ENCODE measurements at places on chromosomes 7 and 10. TPM values are rescaled to one million over a fixed set of nuclear protein-coding genes. Genes with fewer than 3 reads are reported as not detected.

Gene SFTPA2
- not detected for total RNA-seq

GRCh38 chr10:24453404-24453830 lies 244.5 kb downstream of the KIAA1217 start:
- DNase-seq = no peak

Gene MINDY4
- 3.8 TPM for total RNA-seq

DNA sequence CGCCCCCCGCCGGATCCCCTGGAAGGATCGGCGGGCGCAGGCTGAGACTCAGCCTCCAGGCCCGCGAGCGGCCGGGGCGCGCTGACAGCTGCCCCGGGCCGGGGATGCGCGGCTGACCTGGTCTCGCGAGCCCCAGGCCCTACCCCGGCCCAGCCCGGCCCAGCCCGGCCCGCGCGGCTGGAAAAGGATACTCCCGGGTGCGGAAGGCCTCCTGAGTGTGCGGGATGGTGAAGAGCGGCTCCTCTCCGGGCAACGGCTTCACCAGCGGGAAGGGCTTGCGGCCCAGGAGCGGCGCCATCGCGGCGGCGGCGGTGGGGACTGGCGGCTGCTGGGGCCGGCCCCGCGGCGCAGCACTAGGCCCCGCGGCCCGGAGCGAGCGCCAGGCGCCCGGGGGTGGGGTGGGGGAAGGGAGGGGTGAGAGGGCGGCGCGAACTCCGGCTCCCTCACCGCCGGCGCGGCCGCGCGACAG lies 423 bp downstream of the BAZ1B start:
- peak; percentile 74 for DNase-seq

Gene IKZF5
- total RNA-seq = 12.9 TPM

Gene H2BK1
- total RNA-seq = not detected

- DNase-seq = no peak
These were observed 13.2 kb downstream of the HDAC9 start for GRCh38 chr7:18508443-18509427.

Gene DNAJC2
- total RNA-seq = 13.9 TPM

Gene CUZD1
- 0.16 TPM for total RNA-seq

DNA sequence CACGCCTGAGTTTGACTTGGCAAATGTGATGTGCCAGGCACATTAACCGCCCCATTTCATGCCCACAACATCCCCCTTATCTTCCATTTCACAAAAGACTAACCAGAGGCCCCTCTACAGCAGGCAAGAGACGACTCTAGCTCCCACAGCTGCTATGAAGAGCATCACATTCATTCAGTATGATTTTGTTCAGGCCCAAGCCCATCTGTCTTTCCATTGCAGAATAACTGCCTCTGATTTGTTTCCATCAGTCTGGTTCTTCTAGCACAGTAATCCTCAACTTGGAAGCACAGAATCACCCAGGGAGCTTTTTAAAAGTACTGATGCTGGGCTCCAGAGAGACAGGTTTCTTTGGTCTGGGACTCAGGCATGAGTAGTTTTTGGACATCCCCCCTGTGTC lies 169.7 kb downstream of the NEURL1 start:
- DNase-seq = no peak

GRCh38 chr7:24521917-24522623 lies 51.2 kb upstream of the PALS2 start:
- no peak for DNase-seq

- no peak for DNase-seq
These were observed 24.8 kb upstream of the DLD start for GRCh38 chr7:107865956-107866775.

DNA sequence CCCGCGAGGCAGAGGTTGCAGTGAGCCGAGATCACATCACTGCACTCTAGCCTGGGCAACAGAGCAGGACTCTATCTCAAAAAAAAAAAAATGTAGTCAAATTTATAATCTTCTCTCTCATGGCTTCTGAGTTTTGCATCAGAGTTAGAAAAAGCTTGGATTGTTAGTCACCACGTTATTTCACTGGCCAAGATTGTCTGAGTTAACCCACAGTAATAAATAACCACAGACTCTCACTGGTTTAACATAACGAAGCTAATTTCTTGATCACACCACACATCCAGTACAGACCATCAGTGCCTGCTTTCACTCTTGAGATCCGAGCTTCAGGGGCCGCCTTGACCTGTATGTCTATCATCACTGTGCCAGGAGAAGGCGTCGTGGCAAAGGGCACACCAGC lies 116.8 kb upstream of the JCAD start:
- DNase-seq = no peak

Gene MEIG1
- not detected for total RNA-seq

Gene RBM17
- total RNA-seq = 56.1 TPM

DNA sequence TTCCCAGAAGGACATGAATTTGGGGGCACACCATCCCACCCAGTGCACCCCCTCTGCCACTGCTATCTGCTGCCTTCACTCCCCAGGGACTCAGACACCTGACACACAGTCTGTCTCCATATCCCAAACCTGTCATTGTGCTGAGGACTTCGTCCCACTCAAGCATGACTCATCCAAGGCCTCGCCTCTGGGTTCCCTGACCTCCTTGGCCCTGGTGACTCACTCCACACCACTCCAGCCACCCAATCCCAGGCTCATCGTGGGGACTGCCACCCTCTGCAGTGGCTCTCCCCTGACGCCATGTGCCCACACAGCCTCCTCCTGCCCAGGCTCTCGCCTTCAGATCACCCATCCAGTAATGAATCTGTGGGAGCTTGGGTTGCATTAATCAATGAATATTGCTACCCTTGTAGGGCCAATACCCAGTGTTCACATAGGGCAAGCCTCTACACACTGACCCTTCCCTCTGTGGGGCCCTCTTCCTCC lies 6.6 kb upstream of the INSIG1 start:
- no peak for DNase-seq

DNA sequence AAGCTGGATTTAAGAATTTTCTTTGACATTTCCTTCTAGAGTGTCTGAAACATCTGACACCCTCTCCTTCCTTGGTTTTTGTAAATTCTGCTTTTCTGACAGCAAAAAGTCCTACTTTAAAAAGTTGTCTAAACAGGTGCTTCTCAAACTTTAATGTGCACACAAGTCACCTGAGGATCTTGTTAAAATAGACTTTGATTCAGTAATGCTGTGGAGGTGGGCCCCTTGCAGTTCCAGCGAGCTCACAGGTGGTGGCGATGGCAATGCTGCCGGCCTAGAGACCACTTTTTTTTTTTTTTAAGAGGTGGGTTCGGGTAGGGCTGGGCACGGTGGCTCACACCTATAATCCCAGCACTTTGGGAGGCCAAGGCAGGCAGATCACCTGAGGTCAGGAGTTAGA lies 77.1 kb downstream of the ABCC2 start:
- DNase-seq = no peak

Gene TBC1D12
- 4.4 TPM for total RNA-seq

Gene AKR1D1
- total RNA-seq = not detected

GRCh38 chr10:11535346-11535959 lies 76.0 kb downstream of the USP6NL start:
- no peak for DNase-seq

Gene PRKCQ
- 0.16 TPM for total RNA-seq

DNA sequence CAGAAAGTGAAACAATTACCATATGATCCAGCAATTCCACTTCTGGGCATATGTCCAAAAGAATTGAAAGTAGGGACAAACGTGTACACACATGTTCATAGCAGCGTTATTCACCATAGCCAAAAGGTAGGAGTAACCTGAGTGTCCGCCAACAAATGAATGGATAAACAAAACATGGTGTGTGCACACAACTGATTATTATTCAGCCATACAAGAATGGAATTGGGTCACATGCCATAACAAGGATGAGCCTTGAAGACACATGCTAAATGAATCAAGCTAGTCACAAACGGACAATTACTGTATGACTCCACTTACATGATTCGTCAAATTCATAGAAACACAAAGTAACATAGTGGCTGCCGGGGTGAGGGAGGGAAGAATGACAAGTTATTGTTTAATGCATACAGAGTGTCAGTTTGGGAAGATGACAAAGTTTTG lies 4.1 kb upstream of the OIT3 start:
- no peak for DNase-seq

Gene KDM7A
- total RNA-seq = 8.2 TPM

DNA sequence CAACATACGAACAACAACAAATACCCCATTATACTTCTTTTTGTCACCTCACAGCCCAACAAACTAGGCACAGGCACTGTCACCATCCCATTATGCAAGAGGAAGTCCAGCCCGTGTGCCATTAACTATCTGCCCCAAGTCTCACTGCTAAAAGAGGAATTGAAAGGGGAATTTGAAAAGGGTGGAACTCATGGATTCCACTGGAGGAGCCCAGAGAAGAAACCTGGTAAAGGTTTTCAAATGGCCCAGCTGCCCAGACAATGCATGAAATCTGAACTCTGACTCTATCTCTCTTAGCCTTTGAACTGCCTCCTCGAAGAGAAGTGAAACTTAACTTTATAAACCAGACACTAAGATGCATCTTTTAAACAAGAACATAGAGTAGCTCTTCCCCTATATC lies 130.0 kb downstream of the PLXNA4 start:
- DNase-seq = no peak

Gene TRPV6
- not detected for total RNA-seq

Gene FAM13C
- total RNA-seq = 5.2 TPM

- no peak for DNase-seq
These were observed 74.9 kb upstream of the COL13A1 start for GRCh38 chr10:69726850-69727249.

- no peak for DNase-seq
These were observed 168.4 kb downstream of the RELN start for GRCh38 chr7:103821092-103821491.

DNA sequence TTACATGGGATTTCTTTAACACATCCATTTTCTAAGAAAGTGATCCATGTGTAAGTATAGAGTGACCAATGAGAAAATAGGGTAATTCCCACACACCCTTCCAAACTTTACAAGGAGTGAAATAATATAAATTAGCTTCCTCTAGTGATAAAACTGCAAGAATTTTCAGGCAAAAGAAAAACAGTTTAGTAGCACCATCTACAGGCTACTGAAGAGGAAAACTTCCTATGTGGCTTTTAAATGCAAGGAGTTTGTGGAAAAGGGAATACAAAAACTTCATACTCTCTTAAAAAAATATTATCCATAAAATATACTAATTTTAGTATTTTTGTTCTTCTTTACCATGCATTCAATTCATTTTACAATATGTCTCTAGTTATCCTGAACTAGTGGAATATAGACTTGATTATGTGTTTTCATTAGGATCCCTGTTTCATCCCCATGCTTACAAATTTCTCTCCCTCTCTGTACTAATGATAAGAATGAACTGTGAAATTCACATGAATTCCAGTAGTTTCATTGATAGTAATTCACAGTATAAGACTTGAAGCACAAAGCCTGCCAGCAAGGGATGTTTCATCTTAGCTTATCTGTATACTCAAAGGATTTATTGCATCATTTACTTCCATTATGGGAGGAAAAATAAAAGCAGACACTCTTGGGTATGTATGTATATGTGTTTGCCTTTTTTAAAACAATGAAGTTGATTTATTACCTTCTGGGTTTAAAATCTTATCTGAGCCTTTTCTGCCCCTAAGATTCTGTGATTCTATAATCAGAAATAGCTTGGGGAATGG lies 442.9 kb downstream of the AUTS2 start:
- no peak for DNase-seq

GRCh38 chr7:105376908-105377533 lies 11.7 kb downstream of the SRPK2 start:
- no peak for DNase-seq

Gene PRRT4
- 1.6 TPM for total RNA-seq

Gene ATP6V0A4
- total RNA-seq = not detected

DNA sequence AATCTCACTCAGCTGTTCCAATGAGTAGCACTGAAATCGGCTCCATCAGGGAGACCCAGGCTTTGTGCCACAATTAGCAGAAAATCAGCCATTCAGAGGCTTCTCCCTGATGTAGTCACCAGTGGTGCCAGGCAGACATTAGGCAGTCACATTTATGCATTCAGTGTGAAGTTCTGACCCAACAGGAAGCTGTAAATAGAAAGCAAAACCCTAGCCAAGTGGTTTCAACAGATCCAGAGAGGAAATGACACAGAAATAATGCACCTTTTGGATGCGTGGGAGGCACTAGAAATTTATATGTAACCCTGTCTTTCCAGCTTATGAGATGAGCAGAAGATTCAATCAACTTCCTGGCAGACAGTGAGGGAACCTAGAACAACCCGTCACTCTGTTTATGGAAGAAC lies 186.4 kb downstream of the PDE1C start:
- DNase-seq = no peak

DNA sequence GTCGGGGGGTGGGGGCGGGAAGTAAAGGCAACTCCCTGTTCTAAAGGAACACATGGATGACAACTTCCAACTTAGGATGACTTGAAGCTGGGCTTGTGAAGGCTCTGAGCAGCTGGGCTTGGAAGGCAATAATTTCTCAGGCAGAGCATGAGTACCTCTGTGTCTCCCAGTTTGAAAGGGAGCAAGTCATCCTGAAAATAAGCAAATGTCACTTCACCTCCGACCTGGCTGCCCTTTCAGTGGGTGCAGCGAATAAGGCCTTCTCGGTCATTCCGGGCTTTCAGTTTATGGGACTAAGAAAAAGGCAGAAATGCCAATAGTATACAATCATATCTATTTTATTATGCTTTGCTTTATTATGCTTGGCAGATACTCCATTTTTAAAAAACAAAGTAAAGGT lies 15.3 kb upstream of the ADAMTS14 start:
- DNase-seq = no peak

Gene GRID2IP
- not detected for total RNA-seq

- DNase-seq = no peak
These were observed 3.5 kb upstream of the SRRM3 start for GRCh38 chr7:76198202-76198601.

Gene COBL
- total RNA-seq = 77.1 TPM

- DNase-seq = peak; percentile 30
These were observed 15.4 kb downstream of the GPNMB start for GRCh38 chr7:23261843-23262452.

Gene FANK1
- 0.30 TPM for total RNA-seq

Gene STAG3
- total RNA-seq = 0.74 TPM

DNA sequence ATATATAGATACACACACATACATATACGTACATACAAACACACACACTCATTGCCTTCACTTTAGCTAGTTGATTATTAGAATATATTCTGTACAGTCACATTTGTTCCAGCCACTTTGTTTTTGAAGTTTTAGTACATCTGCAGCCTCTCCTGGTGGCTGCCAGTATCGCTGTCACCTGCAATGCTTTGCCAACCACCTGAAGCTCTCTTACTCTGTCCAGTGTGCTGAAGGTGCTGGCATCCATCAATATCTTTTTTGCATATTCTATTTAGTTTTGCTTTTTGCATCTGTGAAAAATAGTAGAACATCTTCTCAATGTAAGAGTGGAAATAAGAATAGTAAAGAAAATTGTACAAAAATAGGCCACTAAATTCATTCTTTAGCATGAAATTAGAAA lies 388.6 kb downstream of the EXOC4 start:
- DNase-seq = no peak

DNA sequence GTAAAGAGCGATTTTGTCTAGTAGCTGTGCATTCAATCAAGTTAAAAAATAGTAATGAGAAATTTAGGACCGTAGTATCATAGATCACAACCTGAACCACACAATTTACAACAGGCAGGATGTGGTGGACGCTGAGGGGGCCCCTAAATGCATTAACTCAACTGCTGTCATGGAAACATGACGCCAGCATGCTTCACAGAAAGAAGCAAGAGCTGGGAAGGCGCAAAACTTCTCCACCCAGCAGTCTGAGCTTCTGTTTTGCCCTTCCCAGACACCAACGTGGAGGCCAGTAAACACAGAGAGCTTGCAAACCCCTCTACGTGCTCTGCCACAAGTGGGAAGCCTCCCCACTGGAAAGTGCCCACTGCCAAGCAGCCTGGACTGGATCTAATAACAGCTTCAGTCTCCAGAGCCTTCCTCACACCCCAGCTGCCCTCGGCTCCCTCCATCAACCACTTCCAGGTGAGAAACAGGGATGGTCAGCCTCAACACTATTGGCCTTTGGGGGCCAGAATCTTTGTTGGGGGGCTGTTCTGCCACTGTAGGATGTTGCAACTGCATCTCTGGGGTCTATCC lies 151.8 kb downstream of the SFMBT2 start:
- no peak for DNase-seq
